Activated T-helper 1 cell treated with anti-CD3 and anti-CD28 coated beads, Interleukin-12 subunit alpha, Interleukin-12 subunit beta, Interleukin-2, Interleukin-4 antibody, amounts not matched to agents 30 ng/mL and 10 ng/mL and 1 ng/mL, durations not matched to agents 14 hours and 24 hours and 36 hours (primary cell): ENCODE measurements at places on chromosomes 2 and 18. TPM values are rescaled to one million over a fixed set of nuclear protein-coding genes. Genes with fewer than 3 reads are reported as not detected.

DNA sequence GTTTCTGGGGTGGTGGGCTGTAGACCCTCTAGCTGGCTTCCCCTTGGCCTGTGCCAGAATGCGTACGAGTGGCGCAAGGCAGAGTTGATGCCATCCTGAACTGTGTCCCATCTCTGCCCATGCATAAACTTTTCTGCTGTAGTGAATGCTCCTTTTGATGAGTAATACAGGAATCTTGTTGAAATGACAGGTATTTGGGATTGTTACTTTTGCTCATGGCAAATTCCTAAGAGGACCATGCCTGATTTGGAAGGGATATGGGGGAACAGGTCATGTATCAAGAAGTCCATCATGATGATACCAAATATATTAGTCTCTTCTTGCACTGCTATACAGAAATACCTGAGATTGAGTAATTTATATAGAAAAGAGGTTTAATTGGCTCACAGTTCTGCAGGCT is 648.0 kb downstream of the SLC4A3 start:
- H3K27ac ChIP-seq, result no peak overlapping the region
- DNase-seq, result no peak
- no peaks in the 10 kb centered on the region for H3K4me1 ChIP-seq
- no peaks in the 10 kb centered on the region for H3K36me3 ChIP-seq
- no peak overlapping the region for H3K4me3 ChIP-seq

- no peak for DNase-seq
- no peaks in the 10 kb centered on the region for H3K27me3 ChIP-seq
- no peak overlapping the region for H3K27ac ChIP-seq
- H3K4me1 ChIP-seq, result no peaks in the 10 kb centered on the region
Measured at GRCh38 chr2:21412944-21413443, 289.2 kb downstream of the TDRD15 start.

DNA sequence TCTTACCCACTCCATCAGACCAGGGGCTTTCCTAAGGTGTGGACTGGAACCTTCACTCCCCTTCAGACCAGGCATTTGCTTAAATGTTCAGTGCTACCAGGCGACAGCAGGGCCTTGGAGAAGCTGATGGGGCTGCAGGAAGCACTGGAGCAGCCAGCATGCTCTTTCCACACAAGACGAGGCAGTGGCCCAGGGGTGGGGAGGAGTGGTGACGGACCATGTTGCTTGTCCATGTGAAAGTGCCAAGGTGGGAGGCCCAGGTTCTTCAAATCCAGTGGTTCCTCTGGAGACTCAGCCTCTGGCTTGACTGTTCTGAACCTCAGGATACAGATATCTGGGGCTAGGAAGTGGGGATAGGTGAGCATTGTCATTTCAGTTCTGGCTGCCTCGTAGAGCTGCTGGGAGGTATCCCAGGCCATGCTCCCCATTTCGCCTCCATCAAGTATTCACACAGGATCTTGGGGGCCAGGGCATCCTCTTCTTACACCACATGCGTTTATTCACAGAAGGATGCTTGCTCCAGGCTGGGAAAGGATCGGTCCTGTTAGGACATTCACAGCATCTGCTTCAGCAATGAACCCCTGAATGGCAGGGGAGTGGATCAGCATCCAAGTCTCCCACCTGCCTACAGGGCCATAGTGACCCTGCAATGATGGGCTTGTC is 62.2 kb downstream of the SFXN5 start:
- H3K36me3 ChIP-seq, result no peaks in the 10 kb centered on the region
- H3K27ac ChIP-seq, result no peak overlapping the region
- DNase-seq, result no peak
- H3K27me3 ChIP-seq, result peaks cover 22% of the 10 kb centered on the region
- H3K4me3 ChIP-seq, result no peak overlapping the region

DNA sequence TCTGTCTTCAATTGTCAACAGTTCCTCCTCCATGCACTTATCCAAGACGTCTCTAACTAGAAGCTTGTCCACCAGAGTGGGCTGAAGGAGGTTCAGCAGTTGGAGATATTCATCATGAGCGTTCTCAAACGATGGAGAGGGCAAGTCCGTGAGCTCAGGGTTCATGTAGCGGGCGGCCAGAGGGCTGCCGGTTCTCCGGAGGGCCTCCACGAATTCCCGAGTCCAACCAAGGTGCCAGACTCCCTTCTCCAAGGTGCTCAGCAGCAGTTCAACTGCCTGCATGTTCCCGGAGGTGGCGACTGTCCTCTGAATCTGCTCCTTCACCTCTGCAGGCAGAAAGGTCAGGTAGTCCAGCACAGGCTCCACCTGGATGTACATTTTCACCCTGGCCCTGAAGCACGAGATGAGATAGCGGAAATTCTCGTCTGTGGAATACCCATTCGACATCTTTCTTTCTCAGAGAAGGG is 590 bp downstream of the IFIH1 start:
- peak overlapping the region; percentile 93 for H3K4me3 ChIP-seq
- H3K27me3 ChIP-seq, result no peaks in the 10 kb centered on the region
- peak overlapping the region; percentile 90 for H3K27ac ChIP-seq
- peaks cover 24% of the 10 kb centered on the region for H3K36me3 ChIP-seq

GRCh38 chr18:74918276-74918790 is 290.6 kb downstream of the PTGR3 start:
- H3K27ac ChIP-seq, result no peak overlapping the region
- H3K36me3 ChIP-seq, result peaks cover 1% of the 10 kb centered on the region
- H3K4me1 ChIP-seq, result no peaks in the 10 kb centered on the region
- no peak for DNase-seq
- no peak overlapping the region for H3K4me3 ChIP-seq

DNA sequence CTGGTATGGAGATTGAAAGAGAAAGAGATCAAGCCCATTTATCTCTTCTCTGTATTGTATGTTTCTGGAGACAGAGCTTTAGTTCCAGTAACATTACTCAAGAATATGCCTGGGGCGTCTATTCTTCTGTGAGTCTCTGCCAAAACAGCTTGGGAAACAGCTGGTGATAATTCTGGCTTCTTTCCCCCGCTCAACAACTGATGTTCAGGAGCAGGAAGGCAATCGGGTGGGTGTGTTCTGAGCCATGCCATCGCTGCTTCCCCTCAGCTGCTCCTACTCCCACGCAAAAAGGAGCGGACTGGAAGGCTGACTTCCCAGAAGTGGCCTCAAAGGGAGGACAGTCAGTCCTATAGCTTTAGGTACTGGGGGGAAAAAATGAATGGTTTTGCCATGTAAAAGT is 695.1 kb downstream of the PLCL1 start:
- H3K27ac ChIP-seq, result no peak overlapping the region
- no peaks in the 10 kb centered on the region for H3K4me1 ChIP-seq
- no peak for DNase-seq
- no peak overlapping the region for H3K4me3 ChIP-seq
- H3K36me3 ChIP-seq, result no peaks in the 10 kb centered on the region

DNA sequence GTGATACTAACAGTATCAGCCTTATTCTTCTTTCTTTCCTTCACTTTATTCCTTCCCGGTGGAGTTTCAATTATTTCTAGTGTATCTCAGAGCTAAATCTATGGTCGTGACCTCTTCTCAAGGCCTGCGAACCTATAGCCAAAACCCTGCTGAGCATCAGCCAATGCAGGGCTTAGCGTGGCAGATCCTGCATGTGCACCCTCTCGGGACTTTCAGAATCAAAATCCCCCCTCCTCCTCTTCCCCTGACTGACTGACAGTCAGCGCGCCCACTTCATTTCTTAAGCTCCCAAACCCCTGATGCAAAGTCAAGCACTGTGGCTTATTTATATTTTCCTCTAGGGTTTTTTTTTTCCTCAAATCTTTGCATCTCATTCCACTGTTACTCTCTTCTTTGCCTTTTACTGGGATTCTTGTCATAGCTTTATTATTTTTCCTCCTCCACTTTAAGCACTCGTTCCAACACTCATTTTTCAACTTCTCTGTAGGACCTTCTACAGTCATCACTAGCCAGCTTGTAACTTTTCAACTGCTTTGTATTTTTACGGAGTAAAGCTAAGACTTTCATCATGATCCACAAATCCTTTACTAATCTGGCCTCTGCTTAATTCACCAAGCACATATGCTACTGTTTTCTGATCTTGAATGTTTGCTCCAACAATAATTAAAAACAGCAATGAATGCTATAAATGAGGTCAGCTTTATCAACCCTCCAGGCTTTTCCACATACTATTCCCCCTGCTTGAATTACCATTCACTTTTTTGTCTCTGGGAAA is 896.5 kb upstream of the PIK3C3 start:
- no peak overlapping the region for H3K4me3 ChIP-seq
- H3K27me3 ChIP-seq, result no peaks in the 10 kb centered on the region
- no peaks in the 10 kb centered on the region for H3K36me3 ChIP-seq
- no peak overlapping the region for H3K27ac ChIP-seq

GRCh38 chr18:54961016-54961423 is 1.8 kb upstream of the CCDC68 start:
- DNase-seq, result no peak
- H3K27me3 ChIP-seq, result peaks cover 52% of the 10 kb centered on the region
- no peak overlapping the region for H3K27ac ChIP-seq
- H3K4me1 ChIP-seq, result no peaks in the 10 kb centered on the region
- peaks cover 2% of the 10 kb centered on the region for H3K36me3 ChIP-seq

GRCh38 chr18:64202863-64203262 is 54.0 kb upstream of the LINC00305 start:
- no peak for DNase-seq
- no peak overlapping the region for H3K4me3 ChIP-seq
- no peaks in the 10 kb centered on the region for H3K36me3 ChIP-seq
- H3K4me1 ChIP-seq, result no peaks in the 10 kb centered on the region
- H3K27me3 ChIP-seq, result no peaks in the 10 kb centered on the region

DNA sequence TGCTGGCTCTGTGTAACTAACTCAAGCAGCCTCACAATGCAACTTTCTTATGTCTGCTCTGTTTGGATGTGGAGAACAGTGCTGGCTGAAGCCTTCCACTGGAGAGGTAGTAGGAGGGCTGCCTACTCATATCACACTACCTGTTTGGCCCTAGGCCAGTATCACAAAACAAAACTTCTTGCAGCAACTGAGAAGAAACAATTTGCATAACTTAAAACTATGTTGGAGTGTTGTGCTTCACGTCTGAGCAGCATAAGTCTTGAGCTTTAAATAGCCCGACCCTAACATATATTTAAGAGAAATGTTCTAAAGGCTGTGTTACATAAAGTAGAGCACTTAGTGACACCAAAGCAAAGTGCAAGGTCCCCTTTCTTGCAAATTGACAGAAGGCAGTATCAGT is 204.9 kb upstream of the ACVR2A start:
- H3K4me1 ChIP-seq, result peaks cover 21% of the 10 kb centered on the region
- H3K27me3 ChIP-seq, result no peaks in the 10 kb centered on the region
- no peak overlapping the region for H3K27ac ChIP-seq
- H3K36me3 ChIP-seq, result no peaks in the 10 kb centered on the region

DNA sequence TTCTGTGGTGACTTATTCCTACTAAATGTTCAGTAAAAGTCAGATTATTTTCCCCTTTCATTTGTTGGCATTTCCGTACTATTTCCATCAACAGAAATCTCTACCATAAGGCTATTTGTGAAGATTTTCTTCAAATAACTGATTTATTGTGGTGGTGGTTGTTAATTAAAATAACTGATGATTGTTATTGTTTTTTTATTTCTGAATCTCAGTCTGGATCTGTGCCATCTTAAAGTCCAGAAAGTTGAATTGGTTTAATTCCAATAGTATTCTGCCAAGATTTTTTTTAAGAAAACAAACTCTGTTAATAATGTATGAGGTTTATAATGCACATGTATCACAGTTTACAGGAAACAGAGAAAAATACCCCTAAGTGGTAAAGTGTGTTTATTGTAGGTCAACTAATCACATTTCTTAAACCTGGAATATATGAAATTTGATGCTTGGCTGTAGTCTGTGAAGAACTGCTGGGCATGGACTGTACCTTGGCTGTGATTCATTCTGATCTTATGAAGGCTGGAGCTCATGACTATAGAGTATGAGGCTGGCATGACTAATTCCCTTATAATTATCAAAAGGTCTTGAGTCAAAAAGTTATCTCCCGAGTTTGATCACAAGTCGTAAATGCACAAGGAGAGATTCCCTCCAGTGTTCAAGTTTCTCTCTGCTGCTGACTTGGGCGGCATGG is 134.2 kb upstream of the RND3 start:
- no peak for DNase-seq
- H3K36me3 ChIP-seq, result no peaks in the 10 kb centered on the region
- no peak overlapping the region for H3K27ac ChIP-seq
- H3K27me3 ChIP-seq, result peaks cover 2% of the 10 kb centered on the region
- H3K4me3 ChIP-seq, result no peak overlapping the region

- H3K4me3 ChIP-seq, result no peak overlapping the region
- no peak for DNase-seq
- H3K27ac ChIP-seq, result no peak overlapping the region
- no peaks in the 10 kb centered on the region for H3K27me3 ChIP-seq
- peaks cover 53% of the 10 kb centered on the region for H3K36me3 ChIP-seq
Measured at GRCh38 chr18:79733135-79733701, 53.6 kb downstream of the CTDP1 start.

- H3K27ac ChIP-seq, result no peak overlapping the region
- no peak overlapping the region for H3K4me3 ChIP-seq
- H3K36me3 ChIP-seq, result peaks cover 27% of the 10 kb centered on the region
- peaks cover 31% of the 10 kb centered on the region for H3K4me1 ChIP-seq
- H3K27me3 ChIP-seq, result no peaks in the 10 kb centered on the region
- no peak for DNase-seq
Measured at GRCh38 chr2:102399499-102400141, 23.3 kb upstream of the IL18RAP start.

- H3K4me3 ChIP-seq, result peak within 1 kb of the TSS; percentile 74
- peak; percentile 14 for DNase-seq
- H3K4me1 ChIP-seq, result peaks cover 24% of the 10 kb centered on the region
- peaks cover 2% of the 10 kb centered on the region for H3K36me3 ChIP-seq
- peak within 1 kb of the TSS; percentile 40 for H3K27ac ChIP-seq
Measured at GRCh38 chr2:66434679-66435548, at the start of gene MEIS1. MEIS1 (plus strand) TSS chr2:66435125; CDS start chr2:66435857, 732 bp downstream.

DNA sequence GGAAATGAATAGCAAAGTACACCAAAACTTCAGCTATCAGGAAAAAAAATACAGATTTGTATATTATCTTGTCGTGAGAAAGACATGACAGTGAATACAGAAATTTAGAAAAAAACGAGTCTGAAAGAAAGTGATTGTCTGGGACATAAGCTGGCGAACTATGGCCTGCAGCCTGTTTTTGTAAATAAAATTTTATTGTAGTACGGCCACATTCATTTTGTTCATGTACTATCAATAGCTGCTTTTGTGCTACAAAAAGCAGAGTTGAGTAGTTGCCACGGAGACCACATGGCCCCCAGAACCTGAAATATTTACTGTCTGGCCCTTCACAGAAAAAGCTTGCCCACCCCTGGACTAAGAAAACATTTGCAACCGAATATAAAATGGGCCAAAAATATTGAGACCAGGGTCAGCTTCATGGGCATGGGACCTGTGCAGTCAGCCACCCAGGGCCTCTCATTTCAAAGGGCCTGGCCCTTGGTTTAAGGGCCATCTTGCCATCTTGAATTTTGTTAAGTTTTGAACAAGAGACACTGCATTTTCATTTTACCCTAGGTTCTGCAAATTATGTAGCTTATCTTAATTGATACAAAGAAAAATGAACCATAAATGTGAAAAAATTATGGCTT is 17.9 kb downstream of the ANTXR1 start:
- no peak for DNase-seq
- peaks cover 41% of the 10 kb centered on the region for H3K27me3 ChIP-seq
- no peak overlapping the region for H3K4me3 ChIP-seq
- H3K36me3 ChIP-seq, result no peaks in the 10 kb centered on the region
- H3K27ac ChIP-seq, result no peak overlapping the region

The SPAG16 gene
- 7.3 TPM in 2 replicates for total RNA-seq

The ACVR1 gene
- 44.0 and 46.5 TPM in 2 replicates for total RNA-seq

The INO80D gene
- total RNA-seq, result 29.4 and 30.3 TPM in 2 replicates

The UGT1A10 gene
- total RNA-seq, result not detected in 2 replicates
